ENCODE measurements at places on chromosomes 7 and 10. TPM values are rescaled to one million over a fixed set of nuclear protein-coding genes. Genes with fewer than 3 reads are reported as not detected.

Gene IQUB
- 0.43 TPM for total RNA-seq

Gene ANKRD61
- total RNA-seq, result 0.48 TPM

Gene HMX3
- not detected for total RNA-seq

Gene CHST15
- 17.3 TPM for total RNA-seq

Gene AP5Z1
- total RNA-seq, result 32.8 TPM

Gene USP6NL
- 8.9 TPM for total RNA-seq
